ENCODE measurements at places on chromosomes 3 and 15.

- peak; percentile 15 for DNase-seq
Observed at GRCh38 chr3:42300013-42300412, 34.0 kb upstream of the CCK start.

DNA sequence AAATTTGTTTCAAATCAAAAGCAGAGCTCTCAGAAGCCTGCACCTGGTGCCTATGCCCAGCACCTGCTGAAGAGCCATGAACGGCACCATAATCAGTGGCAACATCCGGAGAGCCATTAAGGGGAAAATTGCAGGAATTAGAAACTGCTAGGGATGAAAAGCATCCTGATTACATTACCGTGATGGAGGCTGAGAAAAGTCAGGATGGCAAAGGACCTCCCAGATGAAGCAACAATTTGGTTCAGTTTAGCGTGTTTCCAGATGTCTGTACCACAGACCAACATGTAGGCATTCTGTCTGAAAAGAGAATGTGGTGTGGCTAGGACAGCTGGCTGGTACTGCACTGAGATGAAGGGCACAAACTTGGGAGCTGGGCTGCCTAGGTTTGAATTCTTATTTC is 106.1 kb downstream of the EOMES start:
- no peak for DNase-seq

DNA sequence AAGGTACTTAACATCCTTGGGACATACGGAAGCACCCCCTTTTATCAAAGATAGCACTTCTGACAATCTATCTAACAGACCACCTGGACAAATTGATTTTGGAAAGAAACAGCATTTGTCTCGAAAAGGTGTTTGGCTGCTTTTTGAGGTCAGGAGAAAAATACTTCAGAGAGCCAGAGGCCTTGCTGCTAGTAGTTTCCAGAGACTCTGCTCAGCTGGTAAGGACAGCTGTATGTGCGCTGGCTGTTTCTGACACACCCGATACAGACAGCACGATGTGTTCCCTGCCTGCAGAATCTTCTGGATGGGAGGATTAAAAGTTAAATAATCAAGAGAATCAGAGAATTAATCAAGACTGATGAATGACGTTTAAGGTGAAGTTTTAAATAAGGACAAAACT is 15.6 kb upstream of the GYG1 start:
- no peak for DNase-seq

- DNase-seq = no peak
Observed at GRCh38 chr15:63049783-63050371, 7.3 kb downstream of the TPM1 start.

- DNase-seq = no peak
Observed at GRCh38 chr3:186536883-186537844, 7.0 kb downstream of the CRYGS start.

- no peak for DNase-seq
Observed at GRCh38 chr3:73236867-73237266, 175.4 kb downstream of the EBLN2 start.

- DNase-seq = no peak
Observed at GRCh38 chr3:141419946-141420345, 51.6 kb downstream of the ZBTB38 start.

GRCh38 chr3:69290006-69290405 is 95.9 kb downstream of the FRMD4B start:
- no peak for DNase-seq

- DNase-seq = peak; percentile 99
Observed at GRCh38 chr3:112097378-112097777, 11.2 kb downstream of the C3orf52 start.

DNA sequence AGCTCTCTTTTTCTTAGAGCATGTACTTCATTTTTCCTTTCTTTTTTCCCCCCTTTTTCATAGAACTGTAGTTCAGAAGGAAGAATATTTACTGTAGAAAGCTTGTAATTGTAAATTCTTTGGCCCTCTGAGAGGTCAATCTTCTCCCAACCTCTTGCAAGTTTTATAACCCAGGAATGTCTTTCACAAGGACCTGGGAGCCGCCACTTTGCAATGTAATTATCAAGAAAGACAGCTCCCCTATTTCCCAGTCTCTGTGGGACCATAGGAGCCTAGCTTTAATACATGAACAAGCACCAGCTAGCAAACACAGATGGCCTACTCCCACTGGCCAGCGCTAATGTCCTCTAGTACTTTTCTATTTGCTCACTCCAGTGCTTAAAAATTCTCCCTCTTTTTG is 51.4 kb downstream of the NFKBIZ start:
- DNase-seq = no peak
